ENCODE measurements at places on chromosomes 5 and 9.
A peak's percentile ranks its signal among the peaks of the same experiment; 100 is the strongest.

- peak; percentile 94 for DNase-seq
Observed at GRCh38 chr5:138874771-138875551, at the start of gene LRRTM2. TSS of gene LRRTM2 (minus strand) at chr5:138875335. CDS start at chr5:138874911, 424 bp downstream.

GRCh38 chr5:80246995-80247729, 8.7 kb downstream of the SERINC5 start:
- no peak for DNase-seq

GRCh38 chr9:115162946-115163345, 45.0 kb upstream of the TNC start:
- DNase-seq = no peak

DNA sequence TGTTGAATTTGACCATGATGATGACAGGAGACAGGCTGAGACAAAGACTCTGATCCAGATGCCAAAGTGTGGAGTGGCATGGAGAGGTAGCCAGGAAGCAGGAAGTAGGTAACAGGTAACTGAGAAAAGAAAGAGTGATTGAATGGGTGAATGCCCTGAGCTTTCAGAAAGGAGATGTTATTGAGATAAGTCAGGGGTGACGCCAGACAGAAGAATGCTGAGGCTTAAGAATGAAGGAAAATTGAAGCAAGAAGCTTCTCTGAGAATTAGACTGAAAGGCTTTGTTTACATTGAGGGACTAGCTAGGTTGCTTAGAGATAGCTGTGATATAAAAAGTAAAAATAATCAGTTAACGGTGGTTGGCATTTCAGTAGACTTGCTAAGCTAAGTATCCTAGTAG, 165.7 kb downstream of the PSAT1 start:
- DNase-seq = no peak

All from G401 (cell line).